Bladder microvascular endothelial cell (primary cell): ENCODE measurements at places on chromosomes 16 and 17. TPM values are rescaled to one million over a fixed set of nuclear protein-coding genes. Genes with fewer than 3 reads are reported as not detected.

The CD300LG gene
- under 0.01 TPM in 2 replicates for total RNA-seq

The LITAFD gene
- not detected in 2 replicates for total RNA-seq

The NPIPB5 gene
- 43.4 and 248 TPM in 2 replicates for total RNA-seq

The GDPD3 gene
- 0.49 and 2.5 TPM in 2 replicates for total RNA-seq

The BIRC5 gene
- total RNA-seq: 36.3 and 92.9 TPM in 2 replicates

The TSPAN10 gene
- 0.16 and 1.3 TPM in 2 replicates for total RNA-seq

The TCAP gene
- total RNA-seq: 0.49 and 0.63 TPM in 2 replicates

The DPH1 gene
- total RNA-seq: 8.4 and 18.3 TPM in 2 replicates

The PABPN1L gene
- total RNA-seq: not detected in 2 replicates

The ABCC11 gene
- not detected in 2 replicates for total RNA-seq

The FBXO39 gene
- total RNA-seq: under 0.01 and 7.1 TPM in 2 replicates

The OTOP2 gene
- not detected in 2 replicates for total RNA-seq

The PYY gene
- not detected in 2 replicates for total RNA-seq

The CBX2 gene
- 12.5 and 14.7 TPM in 2 replicates for total RNA-seq

The ELMO3 gene
- total RNA-seq: 1.3 and 1.4 TPM in 2 replicates

The RPTOR gene
- 14.7 and 39.5 TPM in 2 replicates for total RNA-seq

The KCNJ2 gene
- total RNA-seq: 7.7 and 15.1 TPM in 2 replicates

The CX3CL1 gene
- 3.6 and 89.1 TPM in 2 replicates for total RNA-seq

The SUZ12 gene
- total RNA-seq: 17.5 and 36.5 TPM in 2 replicates

The KRTAP4-9 gene
- total RNA-seq: not detected in 2 replicates

The ABCA8 gene
- under 0.01 and 0.25 TPM in 2 replicates for total RNA-seq

The LRRC75A gene
- 0.81 and 4.5 TPM in 2 replicates for total RNA-seq

The MPO gene
- under 0.01 TPM in 1 of 2 replicates, not detected in the other for total RNA-seq

The LPO gene
- total RNA-seq: not detected in 2 replicates

The MYH2 gene
- not detected in 2 replicates for total RNA-seq

The TBC1D3I gene
- 0.13 TPM in 1 of 2 replicates, not detected in the other for total RNA-seq

The CHP2 gene
- total RNA-seq: not detected in 2 replicates

The KRT12 gene
- total RNA-seq: not detected in 2 replicates

The KRTAP4-1 gene
- total RNA-seq: not detected in 2 replicates

The ABCA6 gene
- total RNA-seq: 19.3 and 21.1 TPM in 2 replicates
